CD4-positive, CD25-positive, alpha-beta regulatory T cell (primary cell): ENCODE measurements at places on chromosomes 4 and X.

DNA sequence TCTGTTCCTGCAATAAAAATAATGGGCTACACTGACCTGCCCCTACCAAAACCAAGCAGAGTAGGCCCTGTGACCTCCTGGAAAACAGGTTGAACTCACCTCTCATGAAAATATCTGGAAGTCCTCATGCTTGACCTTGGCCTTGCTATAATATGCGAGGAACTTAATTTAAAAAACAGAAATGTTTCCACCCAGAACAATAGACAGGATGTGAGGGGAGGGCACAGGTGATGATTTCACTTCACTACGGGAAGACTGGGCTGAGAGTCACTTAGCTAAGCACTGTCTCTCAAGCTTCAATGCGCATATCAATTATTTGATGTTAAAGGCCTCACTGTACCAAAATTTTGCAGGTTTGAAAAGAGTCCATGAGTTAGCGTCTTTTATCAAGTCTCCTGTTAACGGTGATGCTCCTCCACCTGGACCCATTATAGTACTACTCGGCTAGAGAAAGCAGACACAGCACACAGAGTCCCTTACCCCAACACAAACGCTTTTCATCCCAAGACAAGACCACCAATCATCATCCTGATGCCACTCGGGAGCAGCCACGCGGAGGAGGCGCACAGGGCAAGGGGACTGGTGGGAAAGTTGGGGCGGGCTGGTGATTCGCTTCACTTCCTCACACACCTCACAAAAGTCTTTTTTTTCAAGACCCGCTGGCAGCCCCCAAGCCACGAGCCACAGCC, 25.9 kb downstream of the ZNF721 start:
- no peak for DNase-seq

DNA sequence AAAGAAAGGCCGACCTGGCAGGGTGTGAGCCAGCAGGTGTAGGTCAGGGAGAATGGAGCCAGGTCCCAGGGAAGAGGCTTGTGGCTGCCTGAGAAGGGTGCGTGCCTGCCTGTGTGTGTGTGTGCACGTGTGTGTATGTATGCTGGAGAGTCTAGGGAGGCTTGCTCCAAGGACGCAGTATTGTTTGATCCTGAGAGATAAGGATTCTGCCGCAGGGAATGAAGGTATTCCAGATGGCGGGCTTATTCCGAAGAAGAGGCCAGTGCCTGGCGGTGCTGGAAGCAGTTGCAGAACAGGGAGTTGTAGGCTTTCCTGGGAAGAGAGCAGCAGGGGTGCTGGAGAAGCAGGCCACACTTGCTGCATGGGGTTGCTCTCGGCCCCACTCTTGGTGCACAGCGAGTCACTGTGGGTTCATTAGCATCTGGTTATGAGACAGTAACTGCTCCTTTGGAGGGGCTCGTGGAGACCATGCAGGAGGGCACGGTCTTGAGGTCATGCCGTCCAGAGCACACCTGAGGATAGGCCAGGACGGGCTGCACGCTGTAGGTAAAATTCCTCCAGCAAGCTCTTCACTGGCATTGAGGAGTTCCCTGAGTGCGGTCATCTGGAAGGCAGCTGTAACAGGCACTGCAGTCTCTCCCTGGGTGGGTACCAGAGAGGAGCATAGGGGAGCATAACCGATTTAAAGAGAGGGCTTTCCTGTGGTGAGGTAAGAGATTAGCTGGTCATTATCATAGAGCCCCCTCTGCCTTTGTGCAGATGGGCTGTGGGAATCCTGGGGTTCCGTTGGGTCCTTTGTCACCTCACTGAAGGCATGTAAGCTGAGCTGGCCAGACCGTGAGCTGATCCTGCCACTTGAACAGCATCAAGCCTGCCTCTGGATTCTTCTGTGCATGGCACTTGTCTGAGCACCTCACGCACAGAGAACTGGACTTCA, 29.9 kb upstream of the MSANTD1 start:
- DNase-seq = no peak

- DNase-seq = no peak
Measured at GRCh38 chr4:39037941-39038340, 5.7 kb upstream of the TMEM156 start.

DNA sequence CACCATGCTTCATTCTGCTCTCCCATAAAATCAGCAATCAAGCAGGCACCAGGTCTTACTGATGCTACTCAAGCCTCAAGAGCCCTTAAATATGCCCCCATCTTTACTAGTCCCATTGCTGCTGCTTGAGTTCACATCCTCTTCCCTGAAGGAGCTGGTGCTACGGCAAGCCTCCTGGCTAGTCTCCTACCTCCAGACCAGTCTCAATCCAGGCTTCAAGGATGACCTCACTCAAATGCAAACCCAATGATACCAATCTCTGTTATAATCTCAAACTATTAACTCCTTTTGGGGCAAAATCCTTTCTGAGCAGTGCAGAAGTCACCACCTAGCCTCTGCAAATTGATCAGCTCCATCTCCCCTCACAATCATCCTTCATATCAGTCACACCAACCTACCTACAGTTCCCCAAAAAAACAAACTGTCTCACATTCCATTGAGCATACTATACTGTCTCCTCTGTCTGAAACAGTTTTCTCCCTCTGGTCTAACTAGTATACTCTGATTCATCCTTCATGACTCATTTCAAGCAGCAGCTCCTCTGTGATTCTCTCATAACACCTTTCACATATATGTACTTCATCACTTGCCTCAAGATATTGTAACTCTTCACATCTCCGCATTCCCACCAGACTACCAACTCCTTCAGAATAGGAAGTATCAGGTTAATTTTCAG, 30.0 kb downstream of the PAPSS1 start:
- peak; percentile 2 for DNase-seq

DNA sequence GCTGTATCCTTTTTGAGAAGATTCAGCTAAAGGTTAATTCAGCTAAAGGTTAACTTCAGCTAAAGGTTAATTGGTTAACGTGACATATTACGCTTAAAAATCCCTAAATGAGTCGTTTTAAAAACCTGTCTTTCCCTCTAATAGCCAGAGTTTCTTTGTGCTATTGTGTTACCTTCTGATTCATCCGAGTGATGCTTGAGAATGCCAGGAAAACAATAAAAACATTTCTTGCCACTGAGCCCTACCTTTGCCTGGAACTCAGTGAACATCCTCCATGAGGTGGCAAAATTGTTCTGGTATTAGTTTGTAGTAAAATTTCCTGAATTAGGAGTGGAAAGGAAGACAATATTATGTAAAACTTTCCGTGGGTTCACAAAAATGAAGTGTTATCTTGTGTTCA, 13.7 kb upstream of the TMPRSS11E start:
- DNase-seq = no peak

- DNase-seq = no peak
Measured at GRCh38 chr4:138788267-138788790, 227.3 kb upstream of the NOCT start.

- no peak for DNase-seq
Measured at GRCh38 chrX:9657590-9658256, 107.9 kb downstream of the GPR143 start.

GRCh38 chrX:132532913-132533312, 44.1 kb upstream of the MBNL3 start:
- DNase-seq = no peak

GRCh38 chr4:2368746-2369437, 49.6 kb downstream of the ZFYVE28 start:
- DNase-seq = no peak

- no peak for DNase-seq
Measured at GRCh38 chr4:39613093-39613656, 25.5 kb downstream of the SMIM14 start.

GRCh38 chr4:53706422-53707032, 115.2 kb upstream of the LNX1 start:
- DNase-seq = no peak

GRCh38 chr4:146407669-146408084, 114.1 kb downstream of the SLC10A7 start:
- no peak for DNase-seq

DNA sequence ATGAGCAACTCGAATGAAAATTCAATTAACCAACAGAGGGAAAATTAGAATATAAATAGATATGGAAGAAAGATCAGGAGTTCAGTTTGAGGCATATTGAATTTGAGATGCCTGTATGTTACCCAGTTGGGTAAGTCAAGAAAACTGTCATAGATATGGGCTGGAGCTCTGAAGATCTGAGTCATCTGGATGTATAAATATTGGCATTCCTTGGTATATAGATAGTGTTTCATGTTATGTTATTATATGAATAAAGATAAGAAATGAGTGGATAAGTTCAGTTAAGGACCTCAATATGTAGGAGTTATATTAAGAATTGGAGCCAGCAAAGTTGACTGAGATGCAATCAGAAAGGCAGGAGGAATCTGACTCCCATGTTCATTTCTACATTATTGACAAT, 543.6 kb upstream of the SMIM31 start:
- no peak for DNase-seq

GRCh38 chr4:61086979-61087378, 113.1 kb upstream of the ADGRL3 start:
- DNase-seq = no peak

DNA sequence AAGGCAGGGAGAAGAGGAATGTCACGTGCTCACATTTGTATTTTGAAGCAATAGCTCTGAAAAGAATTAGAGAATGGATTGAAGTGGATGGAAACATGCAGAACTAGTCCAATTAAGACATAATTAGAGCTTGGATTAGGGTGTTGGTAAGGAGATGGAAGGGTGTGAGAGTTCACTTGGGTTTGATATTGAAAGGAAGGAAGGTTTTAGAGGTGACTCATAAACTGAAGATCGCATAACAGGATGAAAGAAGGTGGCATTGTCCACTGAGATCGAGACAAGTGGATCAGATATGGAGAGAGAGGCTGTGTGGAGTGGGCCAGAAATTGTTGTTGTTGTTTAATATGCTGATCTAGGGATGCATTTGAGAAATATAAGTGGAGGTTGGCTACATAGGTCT, 244.0 kb upstream of the SMIM31 start:
- no peak for DNase-seq

DNA sequence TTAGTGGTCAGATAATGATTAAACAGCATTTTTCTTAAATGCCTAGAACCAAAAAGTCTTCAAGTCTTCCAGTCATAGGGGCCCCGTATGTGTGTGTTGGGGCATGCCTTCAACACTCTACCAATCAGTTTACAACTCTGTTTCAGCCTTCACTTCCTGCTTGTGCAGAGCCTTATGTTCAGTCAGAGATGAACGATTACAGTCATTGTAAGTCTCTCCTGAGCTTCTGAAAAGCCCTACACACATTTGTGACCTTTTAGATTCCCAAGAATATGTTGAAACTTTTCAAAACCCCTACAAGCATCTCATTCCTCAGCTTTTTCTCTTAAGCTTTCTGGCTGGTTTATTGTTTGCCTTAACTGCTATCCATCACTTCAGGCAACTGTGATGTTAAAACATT, 591.2 kb downstream of the ZNF674 start:
- DNase-seq = no peak

GRCh38 chr4:53365121-53365485, 758 bp downstream of the SCFD2 start:
- peak; percentile 40 for DNase-seq

DNA sequence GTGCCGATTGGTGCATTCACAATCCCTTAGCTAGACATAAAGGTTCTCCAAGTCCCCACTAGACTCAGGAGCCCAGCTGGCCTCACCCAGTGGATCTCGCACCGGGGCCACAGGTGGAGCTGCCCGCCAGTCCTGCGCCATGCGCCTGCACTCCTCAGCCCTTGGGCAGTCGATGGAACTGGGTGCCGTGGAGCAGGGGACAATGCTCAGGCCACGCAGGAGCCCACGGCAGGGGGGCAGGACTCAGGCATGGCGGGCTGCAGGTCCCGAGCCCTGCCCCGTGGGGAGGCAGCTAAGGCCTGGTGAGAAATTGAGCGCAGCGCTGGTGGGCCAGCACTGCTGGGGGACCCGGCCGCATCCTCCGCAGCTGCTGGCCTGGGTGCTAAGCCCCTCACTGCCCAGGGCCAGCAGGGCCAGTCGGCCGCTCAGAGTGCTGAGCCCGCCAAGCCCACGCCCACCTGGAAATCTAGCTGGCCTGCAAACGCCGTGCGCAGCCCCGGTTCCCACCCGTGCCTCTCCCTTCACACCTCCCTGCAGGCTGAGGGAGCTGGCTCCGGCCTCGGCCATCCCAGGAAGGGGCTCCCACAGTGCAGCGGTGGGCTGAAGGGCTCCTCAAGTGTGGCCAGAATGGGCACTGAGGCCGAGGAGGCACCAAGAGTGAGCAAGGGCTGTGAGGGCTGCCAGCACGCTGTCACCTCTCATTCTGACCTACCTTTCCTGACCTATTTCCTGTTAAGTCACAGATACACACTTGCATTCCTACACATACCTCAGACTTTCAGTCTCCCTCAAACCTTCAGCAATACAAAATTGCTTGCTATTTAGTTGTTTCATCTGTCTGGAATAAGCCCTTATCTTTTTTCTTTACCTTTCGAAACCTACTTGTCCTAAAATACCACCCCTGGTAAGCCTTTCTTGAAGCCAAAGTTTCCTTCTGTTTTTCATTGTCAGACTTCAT, 20.7 kb downstream of the UBE2K start:
- DNase-seq = no peak

DNA sequence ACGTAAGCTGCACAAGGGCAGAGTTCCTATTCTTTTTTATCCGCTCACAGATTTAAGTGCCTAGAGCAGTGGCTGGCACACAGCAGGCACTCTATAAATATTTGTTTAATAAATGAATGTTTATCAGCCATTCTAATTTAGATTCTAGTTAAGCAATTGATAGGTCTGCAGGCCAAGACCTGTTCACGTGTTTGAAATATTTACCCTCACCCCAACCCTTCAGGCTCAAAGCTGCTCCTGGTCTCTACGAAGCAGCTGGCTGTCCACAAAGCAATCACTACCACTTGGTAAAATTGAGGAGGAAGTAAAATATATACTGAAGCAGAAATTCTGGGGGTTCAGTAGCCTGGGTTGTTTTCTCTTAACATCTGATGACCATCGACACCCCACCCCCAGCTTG, 158.1 kb downstream of the MGST2 start:
- DNase-seq = no peak

DNA sequence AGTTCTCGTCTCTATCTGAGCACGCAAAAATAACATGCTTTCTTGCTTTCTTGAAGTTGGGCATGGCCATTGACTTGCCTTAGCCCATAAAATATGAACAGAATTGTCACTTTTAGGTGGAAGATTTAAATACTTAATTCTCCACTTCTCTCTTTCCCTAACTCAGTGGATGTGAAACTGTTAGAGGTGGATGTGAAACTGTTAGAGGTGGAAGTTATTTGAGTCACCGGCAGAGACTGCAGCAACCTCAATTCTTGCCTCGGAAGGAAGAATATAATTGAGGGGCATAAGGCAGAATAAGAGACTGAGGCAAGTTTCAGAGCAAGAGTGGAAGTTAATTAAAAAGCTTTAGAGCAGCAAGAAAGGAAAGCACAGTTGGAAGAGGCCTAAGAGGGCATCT, 2.8 kb upstream of the PARM1 start:
- DNase-seq = no peak

GRCh38 chrX:110320381-110320987, 2.6 kb upstream of the AMMECR1 start:
- no peak for DNase-seq

DNA sequence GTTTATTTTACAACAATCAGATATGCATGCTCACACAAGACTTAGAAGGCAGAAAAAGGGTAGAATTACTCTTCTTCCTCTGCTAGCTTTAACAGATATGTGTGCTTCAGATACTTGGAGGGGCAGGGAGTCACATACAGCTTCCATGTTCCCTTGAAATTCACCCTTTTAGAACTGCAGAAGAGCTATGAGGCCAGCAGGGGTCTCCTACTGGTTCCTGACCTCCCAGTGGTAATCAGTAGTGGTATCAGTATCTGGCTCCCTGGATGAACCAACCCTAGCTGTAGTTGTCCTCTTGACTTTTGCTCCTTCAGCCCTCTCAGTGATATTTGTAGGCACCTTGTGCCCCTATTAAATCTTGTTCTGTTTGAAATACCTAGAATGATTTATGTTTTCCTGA, 81.5 kb downstream of the RCHY1 start:
- no peak for DNase-seq

GRCh38 chrX:31423609-31424189, 351.9 kb upstream of the FTHL17 start:
- DNase-seq = no peak
